ENCODE measurements at places on chromosomes 7 and 10.

GRCh38 chr10:63633677-63634487 is 112.7 kb downstream of the REEP3 start:
- peak; percentile 39 for DNase-seq

DNA sequence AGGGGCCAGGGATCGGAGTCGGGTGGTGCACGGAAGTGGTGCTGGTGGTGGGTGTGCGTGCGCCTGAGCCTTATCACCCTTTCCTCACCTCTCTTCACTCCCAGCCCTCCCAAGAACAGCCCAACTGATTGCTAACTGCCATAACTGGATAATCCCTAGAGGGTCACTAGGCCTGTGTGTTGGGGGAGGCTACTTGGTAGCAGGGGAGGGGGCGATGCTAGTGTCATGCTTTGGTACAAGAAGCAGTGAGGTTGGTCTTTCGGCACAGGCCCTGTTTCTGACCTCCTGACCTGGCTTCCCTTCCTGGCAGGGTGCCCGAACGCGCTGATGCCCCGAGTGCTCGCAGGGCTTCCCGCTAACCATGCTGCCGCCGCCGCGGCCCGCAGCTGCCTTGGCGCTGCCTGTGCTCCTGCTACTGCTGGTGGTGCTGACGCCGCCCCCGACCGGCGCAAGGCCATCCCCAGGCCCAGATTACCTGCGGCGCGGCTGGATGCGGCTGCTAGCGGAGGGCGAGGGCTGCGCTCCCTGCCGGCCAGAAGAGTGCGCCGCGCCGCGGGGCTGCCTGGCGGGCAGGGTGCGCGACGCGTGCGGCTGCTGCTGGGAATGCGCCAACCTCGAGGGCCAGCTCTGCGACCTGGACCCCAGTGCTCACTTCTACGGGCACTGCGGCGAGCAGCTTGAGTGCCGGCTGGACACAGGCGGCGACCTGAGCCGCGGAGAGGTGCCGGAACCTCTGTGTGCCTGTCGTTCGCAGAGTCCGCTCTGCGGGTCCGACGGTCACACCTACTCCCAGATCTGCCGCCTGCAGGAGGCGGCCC is 652 bp downstream of the KAZALD1 start:
- DNase-seq = no peak

GRCh38 chr7:101957744-101958525 is 140.5 kb downstream of the CUX1 start:
- DNase-seq = no peak

GRCh38 chr10:46001187-46001756 is 29.0 kb downstream of the TIMM23 start:
- no peak for DNase-seq

GRCh38 chr10:6024334-6024682 is 37.9 kb downstream of the IL2RA start:
- DNase-seq = no peak

DNA sequence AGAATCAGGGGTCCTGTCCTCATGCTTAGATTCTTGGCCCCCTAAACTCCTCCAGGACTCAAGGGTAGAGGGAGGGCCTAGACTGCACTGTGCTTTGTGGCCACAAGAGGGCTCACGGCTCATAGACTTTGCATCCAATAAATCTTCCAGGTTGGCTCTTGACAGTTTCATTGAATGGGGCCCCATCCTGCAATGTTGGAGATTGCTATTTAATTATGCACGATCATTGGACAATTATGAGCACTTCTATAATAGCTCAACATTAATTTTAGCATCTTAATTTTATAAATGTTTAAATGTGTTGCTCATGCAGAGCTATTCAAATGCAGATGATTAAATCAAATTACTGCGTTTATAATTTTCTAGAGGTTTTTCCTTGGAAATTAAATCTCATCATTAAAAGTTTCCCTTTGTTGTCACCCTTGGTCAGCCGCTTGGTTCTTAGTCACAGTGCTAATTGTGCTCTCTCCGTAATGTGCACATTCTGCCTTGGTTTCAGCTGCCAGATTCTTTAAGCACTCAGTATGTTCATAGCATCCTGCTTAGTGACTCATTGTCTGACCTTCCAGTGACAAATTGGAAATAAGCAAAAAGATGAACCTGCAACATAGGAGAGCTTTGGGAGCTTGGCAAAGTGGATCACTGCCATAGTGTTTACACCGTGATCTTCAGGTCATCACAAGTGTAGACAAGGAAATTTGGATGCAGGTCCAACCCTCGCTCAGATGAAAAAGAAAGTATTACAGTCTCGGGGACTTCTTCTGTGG is 33.4 kb upstream of the PLPP4 start:
- peak; percentile 88 for DNase-seq

GRCh38 chr10:67603086-67603485 is 92.9 kb downstream of the CTNNA3 start:
- no peak for DNase-seq

- peak; percentile 34 for DNase-seq
Observed at GRCh38 chr7:55571511-55572377, 558 bp downstream of the VOPP1 start.

GRCh38 chr10:69506834-69507713 is 55.8 kb downstream of the TSPAN15 start:
- DNase-seq = no peak

DNA sequence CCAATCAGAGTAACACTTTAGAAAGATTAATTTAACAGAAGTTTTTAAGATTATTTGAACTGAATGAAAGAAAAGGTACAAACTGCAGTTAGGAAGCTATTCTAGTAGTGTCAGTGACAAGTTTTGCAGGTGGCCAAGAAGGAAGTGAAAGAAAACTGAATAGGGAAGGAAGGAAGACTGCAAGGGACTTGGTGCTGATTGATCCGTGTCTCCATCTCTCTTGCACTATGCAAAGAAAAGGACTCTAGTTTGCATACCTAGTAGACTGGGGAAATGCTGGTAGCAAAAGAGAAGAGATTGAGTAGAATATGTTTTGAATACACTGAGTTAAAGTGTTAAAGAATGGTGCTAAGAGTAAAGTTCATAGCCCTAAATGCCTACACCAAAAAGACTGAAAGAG is 33.0 kb downstream of the OR6V1 start:
- DNase-seq = no peak

GRCh38 chr7:74294191-74294998 is 5.2 kb downstream of the CLIP2 start:
- DNase-seq = no peak

DNA sequence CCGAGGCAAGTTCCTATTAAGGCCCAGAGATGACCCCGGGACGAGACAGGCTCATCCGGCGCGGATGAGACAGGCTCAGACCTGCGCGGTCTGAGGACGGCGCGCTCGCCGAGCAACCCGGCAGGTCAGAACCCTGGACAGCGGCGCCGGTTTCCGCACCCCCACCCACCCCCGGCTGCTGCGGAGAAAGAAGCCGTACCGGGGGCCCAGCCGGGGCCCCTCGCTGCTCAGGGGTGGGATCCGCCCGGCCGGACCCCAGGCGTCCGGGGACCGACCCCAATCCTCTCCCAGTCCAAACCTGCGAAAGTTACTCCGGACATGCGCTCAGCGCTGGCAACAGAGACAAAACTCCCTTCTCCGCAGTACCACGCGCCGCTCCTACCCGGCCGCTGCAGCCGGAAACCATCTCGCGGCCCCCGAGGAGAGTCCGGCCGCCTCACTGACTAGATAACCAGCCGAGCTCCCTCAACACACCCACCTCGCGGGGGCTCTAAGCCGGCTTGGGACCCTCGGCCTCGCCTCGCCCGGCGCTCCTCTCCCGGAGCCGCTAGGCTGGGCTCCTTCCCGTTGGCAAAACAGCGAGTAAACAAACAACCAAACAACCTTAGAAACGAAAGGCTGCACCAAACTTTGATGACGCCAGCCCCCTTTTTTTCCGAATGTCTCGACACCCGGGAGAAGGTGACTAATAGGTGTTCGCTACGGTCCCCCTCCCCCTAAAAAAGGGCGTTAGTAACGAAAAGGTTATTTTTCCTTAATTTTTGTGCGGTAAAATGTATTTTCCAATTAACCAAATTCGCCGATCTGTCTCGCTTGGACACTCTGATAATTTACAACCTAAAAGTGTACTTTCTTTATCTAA is 2.3 kb upstream of the DRGX start:
- no peak for DNase-seq

- no peak for DNase-seq
Observed at GRCh38 chr7:22256541-22257096, 100.3 kb downstream of the RAPGEF5 start.

- no peak for DNase-seq
Observed at GRCh38 chr7:151691449-151691848, 171.8 kb upstream of the RHEB start.

GRCh38 chr7:35019801-35020200 is 17.5 kb downstream of the DPY19L1 start:
- no peak for DNase-seq

DNA sequence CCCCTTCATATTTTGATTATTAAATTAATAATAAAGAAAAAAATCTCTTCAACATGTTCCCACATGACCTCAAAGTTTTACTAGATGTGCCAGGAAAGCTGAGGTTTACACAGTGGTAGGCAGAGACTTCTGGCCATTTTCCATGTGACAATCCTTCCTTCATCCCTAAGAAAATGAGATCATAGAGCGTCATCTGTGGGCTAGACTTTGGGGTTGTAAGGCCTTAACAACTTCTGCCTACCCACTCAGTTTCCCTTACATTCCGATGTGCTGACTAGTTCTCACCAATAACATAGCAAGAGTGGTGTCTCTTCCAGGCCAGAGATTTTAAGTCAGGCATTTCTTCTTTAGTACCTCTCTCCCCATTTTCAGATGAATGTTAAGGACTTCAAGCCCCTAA is 171.1 kb upstream of the PHF14 start:
- peak; percentile 83 for DNase-seq

- DNase-seq = no peak
Observed at GRCh38 chr7:108132551-108133265, 2.5 kb upstream of the LAMB4 start.
